ENCODE measurements at places on chromosomes 5 and 9.

- DNase-seq, result no peak
Measured at GRCh38 chr5:147508711-147509040, 1.2 kb downstream of the DPYSL3 start.

- no peak for DNase-seq
Measured at GRCh38 chr5:115948091-115948534, 14.2 kb upstream of the LVRN start.

DNA sequence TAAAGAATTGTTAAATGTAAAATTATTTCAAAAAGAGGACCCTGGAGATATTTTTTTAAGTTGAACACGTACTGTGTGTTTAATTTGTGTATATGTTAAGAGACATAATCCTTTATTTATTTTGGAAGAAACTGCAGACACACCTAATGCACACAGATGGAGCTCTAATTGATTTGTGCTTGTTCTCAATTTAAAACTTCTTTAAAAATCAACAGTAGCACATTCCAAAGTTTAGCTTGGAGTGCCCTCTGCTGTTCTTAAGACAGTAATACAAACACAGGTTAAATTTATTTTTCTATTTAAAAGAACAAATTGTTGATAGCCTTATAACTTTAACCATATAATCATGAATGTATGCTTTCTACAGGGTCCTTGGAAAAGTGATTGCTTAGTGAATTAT, 277.6 kb upstream of the ADAMTS16 start:
- DNase-seq, result peak; percentile 46

GRCh38 chr9:105206821-105207699, 37.4 kb upstream of the SLC44A1 start:
- no peak for DNase-seq

DNA sequence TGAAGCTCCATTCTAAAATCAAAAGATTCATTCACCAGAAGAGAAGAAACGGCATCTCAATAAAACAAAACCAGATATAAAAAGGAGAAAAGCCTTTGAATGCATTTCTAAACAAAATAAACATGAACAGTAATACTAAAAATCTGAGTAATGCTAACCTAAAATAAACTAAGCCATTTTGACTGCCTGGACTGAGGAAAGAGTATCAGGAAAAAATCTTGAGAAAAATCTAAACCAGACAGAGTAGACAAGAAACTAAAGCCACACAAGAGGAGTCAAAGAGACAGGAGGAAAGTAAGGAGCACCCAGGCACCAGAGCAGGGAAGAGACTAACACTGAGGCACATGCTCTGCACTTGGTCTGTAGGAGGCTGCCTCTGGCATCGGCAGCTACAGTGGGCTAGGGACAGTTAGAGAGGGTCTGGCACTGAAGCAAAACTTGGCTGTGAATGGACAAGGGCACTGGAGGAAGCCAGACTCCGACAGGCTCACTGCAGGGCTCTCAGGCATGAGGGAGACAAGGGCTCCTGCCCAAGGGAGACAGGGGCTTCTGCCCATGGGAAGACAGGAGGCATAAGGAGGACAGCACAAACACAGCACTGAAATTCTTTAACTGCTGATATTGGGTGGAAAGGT, 50.2 kb downstream of the DROSHA start:
- peak; percentile 15 for DNase-seq

- peak; percentile 56 for DNase-seq
Measured at GRCh38 chr5:151685749-151686673, 704 bp downstream of the SPARC start.

DNA sequence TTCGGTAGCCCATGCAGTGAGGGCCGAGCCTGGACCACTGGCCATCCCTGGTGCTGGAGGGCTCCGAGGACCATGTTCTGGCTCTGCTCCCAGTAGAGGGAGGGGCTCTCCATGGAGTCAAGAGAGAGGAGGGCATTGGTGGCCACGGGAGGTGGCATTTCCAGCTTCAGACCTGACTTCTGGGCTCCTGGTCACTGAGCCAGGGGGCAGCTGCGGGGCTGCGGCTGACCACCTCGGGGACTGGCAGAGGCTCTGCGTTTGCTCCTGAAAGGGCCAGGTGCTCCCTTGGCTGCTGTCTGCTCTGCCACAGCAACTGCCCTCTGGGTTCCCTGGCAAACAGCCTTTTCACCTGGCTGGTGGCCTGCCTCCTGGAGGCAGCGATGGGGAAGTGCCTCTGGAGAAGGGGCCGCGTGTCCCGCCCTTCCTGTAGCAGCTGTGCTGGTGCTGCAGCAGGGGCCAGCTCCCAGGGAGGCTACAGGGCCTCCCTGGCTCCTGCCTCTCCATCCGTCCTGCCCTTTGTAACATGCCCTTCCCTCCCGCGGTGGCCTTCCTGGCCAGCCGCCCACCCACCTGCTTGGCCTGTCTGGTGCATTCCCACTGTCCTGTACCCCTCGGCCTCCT, 144.6 kb downstream of the CACNA1B start:
- DNase-seq, result no peak

DNA sequence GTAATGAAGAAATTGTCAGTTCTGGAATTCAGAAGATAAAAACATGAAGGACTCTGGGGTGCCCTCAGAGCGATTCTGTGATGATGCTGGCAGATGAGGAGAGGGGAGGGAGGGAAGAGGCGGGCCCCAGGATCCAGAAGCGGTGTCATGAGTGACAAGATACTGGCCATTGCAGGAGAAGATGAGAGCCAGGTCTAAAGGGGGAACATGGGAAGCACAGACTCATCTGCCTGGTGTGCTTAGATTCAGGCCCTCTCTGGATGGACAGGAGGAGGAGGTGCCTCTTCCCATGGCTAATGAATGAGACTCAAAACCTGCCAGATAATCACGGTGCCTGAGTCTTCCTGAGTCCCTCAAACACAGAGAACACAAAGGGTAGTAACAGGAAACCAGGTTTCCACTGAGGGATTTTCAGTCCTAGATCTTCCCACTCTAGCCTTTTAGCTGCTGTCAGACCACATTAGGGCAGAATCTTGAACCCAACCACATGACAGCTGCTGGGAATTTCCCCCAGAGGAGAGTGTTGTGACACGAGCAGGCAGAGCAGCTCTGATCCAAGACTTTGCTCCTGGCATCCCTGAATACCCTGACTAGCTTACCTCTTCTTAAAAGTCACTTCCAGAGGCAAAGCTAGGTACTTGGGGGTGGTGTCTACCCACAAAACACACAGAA, 28.2 kb upstream of the HSPA9 start:
- no peak for DNase-seq

- peak; percentile 37 for DNase-seq
Measured at GRCh38 chr9:70902171-70902570, 219.2 kb downstream of the TRPM3 start.

DNA sequence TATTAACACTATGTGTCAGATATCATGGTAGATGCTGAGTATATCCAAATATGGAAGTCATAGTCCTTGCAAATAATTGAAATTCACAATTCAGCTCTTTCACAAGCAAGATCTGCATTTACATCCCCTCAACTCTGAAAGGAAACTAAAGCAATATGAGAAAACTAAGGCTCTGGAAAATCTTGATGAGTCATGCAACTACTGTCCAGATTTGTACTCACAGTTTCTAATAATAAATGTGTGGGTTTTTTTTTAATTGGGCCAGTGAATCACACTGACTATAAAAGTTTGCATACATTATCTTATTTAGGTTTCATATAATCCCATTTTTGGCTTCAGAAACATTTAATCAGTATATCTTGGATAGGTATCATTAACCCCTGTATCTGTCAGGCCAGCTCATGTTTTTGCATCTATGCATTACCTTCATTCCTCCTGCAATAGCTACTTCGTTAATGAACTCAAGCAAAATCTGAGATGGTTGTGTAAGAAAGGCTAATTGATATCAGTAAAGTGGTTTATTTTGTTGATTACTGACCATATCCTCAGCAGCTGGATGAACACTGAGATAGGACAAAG, 58.7 kb upstream of the PRR16 start:
- DNase-seq, result peak; percentile 87

DNA sequence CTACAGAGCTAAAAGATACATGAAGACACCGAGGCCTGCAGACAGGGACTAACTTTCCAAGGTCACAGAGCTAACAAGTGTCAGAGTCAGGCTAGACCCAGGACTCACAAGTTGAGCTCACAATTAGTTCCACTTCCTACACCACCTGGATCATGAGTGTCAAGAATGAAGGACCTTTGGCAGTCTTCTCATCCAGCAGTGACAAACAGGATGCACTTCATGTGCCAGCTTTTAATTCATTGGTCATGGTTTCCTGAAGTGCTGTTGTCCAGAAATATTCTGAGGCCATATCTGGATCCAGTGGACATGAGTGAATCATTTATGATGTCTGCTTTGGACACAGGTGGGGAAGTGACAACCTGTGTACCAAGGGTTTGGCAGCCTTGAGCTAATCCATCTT, 77.4 kb downstream of the KCNIP1 start:
- DNase-seq, result no peak

DNA sequence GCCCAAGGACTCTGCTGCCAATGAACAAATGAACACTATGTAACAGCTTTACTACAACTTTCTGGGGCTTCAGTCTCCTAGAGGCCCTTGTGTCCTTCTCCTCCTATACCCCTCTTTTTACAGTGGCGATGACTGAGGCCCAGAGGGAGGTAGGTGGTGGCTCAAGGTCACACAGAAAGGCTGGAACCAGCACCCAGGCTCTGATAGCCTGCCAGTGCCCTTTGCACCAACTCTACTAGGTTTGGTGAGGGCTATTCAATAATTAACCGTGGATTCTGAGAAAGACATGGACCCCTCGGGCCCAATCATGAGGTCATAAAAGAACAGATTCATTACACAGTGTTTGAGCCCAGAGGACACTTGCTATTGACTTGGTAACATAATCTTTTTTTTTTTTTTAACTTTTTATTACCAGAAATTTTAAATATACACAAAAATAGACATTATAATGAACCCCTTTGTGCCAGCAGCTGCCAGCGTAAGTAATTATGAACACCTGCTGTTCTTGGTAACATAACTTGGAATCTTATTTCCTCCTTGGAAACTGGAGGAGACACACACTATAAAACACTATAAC, 6.1 kb upstream of the ALDH1B1 start:
- no peak for DNase-seq

DNA sequence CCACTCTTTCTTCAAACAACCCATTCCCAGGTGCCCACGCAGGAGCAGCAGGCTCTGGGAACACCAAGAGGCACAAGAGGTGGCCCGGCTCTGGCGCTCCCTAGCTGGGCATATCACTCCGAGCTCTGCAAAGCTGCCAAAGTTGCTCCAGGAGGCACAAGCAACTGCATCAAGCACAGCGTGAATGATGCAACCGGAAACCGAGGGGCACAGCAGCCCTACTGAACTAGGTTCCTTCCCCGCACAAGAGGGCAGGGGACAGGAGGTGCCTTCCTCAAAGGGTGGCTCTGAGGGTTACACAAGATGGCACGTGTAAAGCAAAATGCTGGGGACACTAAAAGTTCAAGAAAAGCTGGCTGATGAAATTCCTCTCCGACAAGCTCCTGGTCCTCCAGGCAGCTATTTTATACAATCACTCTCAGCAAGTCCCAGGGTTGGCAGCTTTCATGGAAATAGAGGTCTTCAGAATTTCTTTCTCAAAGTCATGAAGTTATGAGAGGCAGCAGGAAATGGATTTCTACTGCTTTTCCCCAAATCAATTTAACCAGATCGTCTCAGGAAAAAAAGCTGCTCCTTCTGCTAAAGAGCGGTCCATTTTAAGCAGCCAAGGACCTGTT, 22.9 kb downstream of the PSMB7 start:
- peak; percentile 28 for DNase-seq

GRCh38 chr9:123776708-123777537, 153.0 kb downstream of the DENND1A start:
- no peak for DNase-seq

- no peak for DNase-seq
Measured at GRCh38 chr5:154147666-154148065, 42.9 kb upstream of the GALNT10 start.

GRCh38 chr5:121445511-121445910, 406.2 kb upstream of the FTMT start:
- no peak for DNase-seq

DNA sequence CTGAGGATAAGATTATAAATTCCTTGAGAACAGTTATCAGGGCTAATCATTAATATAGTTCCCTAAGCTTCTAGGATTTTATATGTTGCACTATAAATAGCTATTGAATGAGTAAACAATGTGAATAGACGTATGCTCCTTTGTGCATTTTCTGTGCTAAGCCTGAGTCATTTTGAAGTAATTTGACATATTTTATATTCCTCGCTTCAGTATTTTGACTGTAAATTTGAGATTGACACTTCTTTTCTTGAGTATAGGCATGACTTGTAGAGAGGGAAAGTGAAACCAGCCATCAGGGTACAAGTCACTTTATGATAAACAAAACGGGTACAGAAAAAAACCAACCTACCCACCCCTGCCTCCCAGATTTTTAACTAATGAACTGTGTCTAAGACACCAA, 367.7 kb upstream of the PRR16 start:
- peak; percentile 68 for DNase-seq

DNA sequence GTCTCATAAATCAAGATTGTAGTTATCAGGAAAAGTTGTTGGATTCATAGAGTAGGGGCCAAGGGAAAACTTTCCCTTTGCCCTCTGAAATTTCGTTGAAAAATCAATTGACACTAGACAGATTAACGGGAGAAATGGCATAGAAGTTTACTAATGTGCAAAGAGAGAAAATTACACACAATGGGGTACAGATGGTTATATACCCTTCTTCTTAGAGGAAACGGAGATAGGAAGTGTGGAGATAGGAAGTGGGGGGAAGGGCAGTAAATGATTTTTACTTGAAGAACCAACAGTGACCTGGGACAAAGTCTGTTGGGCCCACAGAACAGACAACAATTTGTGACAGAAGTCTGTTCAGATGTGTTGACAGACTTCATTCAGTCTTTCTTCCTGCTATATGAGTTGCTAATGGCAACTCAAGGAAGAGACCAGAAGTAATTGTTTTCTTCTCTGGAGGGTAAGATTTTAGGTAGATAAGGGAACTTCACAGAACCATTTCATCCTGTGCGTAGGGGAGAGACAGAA, 177.9 kb downstream of the C9orf152 start:
- no peak for DNase-seq

GRCh38 chr9:88745276-88746001, 210.5 kb downstream of the NXNL2 start:
- peak; percentile 40 for DNase-seq

DNA sequence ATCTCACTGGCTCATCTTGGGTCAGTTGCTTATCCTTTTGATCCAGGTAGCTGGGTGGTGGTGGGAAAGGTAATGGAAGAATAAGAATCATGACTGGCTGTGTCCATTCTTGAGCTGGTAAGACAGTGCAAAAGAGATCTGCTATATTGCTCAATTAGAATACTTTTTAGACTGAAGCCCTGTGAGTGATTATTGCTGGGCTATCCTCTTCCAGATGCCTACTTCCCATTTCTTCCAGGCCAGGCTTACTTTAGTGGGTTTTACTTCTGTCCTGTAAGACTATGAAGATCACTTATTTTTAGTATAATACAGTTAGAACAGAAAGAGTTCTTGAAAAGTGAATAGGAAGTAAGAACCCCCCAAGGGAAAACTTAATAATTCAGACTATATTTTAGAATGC, 7.2 kb downstream of the MARCHF6 start:
- no peak for DNase-seq

GRCh38 chr9:125889476-125890419, 142.6 kb downstream of the PBX3 start:
- peak; percentile 67 for DNase-seq

- DNase-seq, result no peak
Measured at GRCh38 chr5:160061770-160062169, 52.8 kb downstream of the TTC1 start.
